CD4-positive, alpha-beta T cell treated with Interleukin-4 for 1 hour (primary cell): ENCODE measurements at places on chromosomes 7 and 10.

DNA sequence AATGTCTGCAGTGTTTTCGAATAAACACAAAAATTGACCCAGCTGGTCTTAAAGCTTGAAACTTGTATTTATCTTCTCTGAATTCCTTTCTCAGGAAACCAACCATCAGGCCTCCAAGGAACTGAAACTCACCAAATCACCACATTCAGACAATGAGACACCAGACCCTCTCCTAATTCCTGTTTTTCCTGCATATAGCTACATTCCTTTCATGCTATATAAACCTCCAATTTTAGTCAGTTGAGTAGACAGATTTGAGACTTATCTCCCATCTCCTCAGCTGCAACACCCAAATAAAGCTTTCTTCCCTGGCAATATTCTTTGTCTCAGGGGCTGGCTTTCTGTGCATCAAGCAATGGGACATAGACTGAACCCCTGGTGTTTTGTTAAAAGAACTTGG is 317.0 kb downstream of the CACNA2D1 start:
- no peak for DNase-seq

GRCh38 chr10:7891634-7892033 is 73.3 kb downstream of the TAF3 start:
- DNase-seq: no peak

- DNase-seq: no peak
Measured at GRCh38 chr10:68924593-68924992, 23.5 kb downstream of the DDX50 start.

DNA sequence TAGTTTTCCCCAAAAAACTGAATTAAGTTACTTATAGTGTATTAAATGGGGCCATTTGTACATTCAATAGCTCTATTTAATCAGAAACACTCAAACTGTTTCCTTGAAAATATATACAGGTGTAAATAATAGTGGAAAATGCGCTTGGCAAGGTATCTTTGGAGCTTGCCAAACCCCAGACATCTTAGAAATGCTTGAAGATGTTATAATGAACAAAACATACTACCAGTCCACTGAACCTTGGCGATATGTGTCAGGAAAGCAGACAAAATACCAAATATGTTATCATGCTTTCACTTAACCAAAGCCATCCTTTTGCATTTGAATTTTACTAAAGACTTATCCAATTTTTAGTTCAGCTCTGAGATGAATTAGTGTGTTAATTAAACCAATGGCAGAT is 352.7 kb upstream of the SEMA3A start:
- DNase-seq: no peak

- DNase-seq: peak; percentile 13
Measured at GRCh38 chr7:43954524-43955228, 28.4 kb downstream of the UBE2D4 start.

DNA sequence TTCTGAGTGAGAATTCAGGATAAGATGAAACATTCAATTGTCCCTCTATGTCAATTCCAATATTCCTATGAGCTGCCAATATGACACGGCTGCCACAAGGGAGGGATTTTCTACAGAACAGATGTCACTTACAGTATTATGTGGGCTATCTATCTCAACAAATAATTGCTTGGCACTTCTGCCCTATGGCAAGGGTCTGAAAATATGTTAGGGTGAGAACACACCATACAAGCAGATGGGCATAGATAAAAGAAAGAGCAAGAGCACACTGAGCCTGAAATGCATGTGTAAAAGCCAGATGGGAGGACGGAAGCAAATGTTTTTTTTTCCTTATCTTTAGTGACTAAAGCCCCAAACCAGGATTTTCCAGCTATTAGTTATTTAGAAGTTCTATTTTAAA is 70.1 kb upstream of the TFEC start:
- no peak for DNase-seq

DNA sequence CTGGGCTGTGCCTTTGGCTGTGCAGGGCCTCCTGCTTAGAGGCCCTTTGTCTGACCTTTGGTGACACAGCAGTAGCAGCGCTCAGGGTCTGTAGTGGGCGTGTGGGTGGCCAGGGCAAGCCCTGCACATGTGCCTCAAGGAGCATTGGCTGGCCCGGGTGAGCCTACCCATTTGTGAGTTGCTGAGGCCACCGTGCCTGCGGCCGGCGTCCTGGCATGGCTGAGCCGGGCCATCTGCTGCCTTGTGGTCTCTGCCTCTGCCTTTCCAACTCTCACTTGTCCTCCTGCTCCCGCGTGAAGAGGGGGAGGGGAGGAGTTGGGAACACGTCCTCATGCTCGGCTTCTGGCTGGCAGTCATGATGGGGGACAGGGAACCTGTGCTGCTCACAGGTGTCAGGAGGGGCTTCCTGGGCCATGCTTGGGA is 9.2 kb upstream of the ORAI2 start:
- no peak for DNase-seq

DNA sequence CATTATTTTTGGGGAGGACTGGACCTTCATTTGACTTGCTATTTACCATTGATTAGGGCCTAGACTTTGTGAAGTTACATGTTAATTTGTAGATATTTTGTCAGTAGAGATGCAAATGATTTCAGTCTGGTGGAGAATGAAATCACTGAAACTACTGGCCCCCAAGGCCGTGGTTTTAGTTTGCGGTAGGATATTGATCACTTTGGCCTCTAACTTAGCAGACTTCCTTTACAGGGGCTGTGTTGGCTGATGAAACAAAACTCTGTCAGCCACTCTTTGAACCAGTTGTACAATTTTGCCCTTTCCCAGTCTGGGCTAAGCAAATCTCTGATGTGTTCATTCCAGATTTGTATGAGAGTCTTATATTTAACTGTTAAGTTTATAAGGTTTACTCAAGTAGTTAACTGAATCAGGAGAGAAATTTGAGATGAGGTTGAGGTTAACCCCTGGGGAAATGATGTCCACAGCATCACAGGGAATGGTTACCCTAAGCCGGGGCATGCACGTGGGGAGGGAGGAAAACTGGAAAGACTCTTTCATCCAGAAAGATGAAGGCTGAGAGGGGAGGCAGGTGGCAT is 105.7 kb upstream of the INSIG1 start:
- DNase-seq: no peak

- no peak for DNase-seq
Measured at GRCh38 chr10:103278537-103278823, 1.5 kb downstream of the INA start.

DNA sequence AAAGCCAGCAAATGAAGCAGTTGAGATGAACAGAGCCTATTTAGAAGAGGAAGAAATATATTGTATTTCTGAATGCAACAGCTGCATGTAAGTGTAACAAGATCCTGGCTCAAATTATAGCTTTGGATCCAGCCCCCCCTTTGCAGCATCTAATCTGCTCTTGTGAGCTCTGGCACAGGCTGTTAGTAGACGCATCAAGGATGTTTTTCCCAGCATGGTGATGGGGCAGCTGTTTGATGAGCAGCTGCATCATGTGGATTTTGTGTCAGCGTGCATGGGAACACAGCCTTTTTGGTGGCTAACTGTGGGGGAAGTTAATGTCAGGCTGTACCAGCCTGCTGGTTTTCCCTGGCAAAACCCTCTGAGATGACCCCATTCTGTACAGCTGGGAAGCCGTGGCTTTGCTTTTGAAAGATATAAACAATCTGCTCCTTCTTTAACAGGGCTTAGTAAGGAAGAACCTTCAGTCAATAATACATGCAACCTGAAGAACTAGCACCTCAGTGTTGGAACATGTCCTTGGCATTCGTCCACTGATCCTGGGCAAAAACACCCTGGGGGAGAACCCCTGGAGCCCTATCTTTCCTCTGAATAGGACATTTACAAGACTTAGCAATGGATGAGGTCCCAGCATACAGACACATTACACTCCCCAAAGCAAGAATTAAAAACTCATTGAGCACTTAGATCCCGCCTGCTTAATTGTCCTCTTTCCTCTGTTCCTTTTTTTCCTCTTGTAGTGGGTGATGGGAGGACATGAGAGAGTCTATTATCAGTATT is 70.6 kb downstream of the NPS start:
- no peak for DNase-seq
